Effector CD8-positive, alpha-beta T cell (primary cell): ENCODE measurements at places on chromosomes 6 and 20.

GRCh38 chr6:157488716-157489118 lies 107.7 kb downstream of the ZDHHC14 start:
- DNase-seq, result no peak

DNA sequence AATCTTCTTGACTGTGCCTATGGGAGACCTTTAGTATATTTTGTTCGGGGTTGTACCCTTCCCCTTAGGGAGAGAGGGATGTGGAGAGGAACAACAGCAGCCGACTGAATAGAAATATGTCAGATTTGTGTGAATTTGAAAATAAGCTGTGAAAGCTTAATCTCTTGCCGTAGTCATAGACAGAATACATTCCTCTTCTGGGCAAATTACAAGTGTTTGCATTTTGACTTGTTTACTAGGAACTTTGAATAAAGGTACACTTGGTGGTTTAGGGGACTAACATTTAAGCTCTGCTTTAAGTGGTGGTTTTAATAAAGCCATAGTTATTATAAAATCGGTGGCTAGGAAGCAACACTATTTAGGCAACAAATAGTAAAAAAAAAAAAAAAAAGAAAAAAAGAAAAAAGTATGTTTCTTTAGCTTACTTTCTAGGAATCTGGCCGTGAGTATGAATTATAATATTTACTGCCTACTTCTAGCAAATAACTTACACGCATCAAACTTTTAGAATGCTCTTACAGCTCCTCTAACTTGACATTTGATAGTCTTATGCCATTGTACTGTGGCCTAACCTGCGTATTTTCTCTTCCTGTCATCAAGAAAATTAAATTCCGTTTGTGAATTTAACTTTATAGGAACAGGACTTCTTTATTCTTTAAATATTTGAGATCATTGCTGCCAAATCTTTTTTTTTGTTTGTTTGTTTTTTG lies 65.1 kb downstream of the ZBTB2 start:
- no peak for DNase-seq

DNA sequence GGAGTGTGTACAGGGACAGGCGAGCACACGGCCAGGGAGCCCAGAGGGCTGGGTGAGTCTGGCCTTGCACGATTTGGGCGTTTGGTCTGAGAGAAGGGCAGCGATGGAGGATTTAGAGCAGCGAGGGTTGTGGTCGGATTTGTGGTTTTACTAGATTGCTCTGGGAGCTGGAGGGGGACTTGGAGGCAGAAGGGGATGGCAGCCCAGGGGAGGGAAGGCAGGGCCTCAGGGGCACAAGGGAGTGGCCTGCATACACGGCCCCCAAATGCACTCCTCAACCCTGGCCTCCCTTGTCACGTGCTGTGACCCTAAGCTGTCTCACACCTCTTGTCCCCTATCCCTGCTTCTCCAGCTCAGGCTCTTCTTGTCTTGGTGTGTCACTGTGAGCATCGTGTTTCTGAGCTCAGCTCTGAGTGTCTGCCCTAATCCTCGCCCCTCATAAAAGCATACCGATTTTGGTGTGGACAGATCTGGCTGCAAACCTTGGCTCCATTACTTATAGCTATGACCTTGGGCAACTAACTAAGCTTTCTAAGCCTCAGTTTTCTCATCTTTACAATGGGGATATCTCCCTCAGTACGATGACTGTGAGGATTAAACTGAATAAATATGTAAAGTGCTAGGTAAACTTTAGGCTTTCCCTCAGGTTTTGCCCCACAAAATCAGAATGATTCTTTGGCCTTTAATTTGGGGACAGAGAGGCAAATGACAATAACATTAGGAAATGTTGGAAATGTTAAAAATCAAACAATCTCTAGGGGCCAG lies 120.1 kb upstream of the ARMC2 start:
- no peak for DNase-seq

- no peak for DNase-seq
These were observed 210.5 kb downstream of the MOXD1 start for GRCh38 chr6:132190815-132191175.

DNA sequence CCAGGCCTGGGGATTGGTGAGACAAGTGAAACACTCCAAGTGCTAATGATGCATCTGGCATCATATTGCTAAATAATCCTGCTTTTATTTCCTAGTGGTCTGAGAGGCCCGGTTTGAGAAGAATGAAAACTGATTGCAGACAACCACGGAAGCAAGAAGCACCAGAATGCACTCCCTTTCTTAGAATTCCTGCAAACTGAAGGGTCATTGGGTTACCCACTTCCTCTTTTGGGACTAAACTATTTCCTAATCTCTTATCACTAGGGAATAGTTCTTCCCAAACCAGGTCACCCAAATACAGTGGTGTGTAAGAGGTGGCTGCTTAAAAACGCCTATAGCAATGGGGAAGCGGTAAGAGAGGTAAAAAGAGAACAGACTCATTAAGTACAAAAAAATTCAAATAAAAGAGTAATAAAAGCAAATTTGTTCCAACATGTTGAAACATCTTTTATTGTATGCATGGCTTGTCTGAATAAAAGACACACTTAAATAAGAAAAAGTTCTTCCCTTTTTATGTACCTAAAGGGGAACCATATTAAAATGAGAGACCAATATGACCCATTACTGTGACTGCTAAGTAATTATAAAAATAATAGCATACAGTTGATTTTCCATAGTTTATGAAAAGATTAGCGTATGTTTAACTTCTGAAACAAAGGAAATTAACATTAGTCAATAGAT lies 125.8 kb downstream of the MYB start:
- DNase-seq, result no peak

DNA sequence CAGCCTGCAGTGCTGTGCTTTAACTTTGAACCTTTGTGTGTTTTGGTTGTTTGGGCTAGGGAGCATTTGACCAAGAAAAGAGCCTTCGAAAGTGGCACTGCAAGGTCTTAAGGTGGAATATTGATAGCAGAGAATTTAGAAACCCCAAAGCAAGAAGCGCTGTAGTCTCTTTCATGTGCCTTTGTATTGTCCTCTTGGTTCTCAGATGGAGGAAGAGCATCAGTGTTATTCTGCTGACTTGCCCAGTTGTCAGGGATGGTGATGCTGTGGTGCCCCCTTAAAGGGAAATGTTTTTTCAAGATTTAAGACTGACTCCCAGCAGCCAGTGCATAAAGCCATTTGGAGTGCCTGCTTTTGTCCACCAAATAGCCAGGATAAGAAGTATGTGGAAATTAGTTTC lies 102.7 kb upstream of the INSM1 start:
- DNase-seq, result no peak

DNA sequence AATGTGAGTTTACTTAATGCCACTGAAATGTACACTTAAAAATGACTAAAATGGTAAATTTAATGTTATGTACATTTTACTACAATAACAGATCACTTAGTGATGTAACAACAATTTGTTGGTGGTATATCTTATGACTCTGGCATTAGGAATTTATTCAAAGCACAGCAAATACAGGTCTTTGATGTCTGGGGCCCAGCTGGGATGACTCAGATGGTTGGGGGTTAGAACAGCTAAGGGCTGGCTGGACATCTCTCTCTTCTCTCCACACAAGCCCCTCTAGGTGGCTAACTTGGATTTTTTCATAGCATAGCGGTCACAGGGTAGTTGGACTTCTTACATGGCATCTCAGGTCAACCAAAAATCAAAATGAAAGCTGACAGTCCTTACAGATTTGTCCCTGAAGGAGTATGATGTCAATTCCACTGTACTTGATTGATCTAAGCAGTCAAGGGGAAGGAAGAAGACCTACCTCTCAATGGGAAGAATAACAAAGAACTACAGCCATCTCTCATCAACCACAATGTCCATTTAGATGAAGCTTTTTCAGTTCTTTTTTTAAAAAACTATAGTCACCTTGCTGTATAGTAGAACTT lies 37.5 kb upstream of the LCA5 start:
- DNase-seq, result no peak

- no peak for DNase-seq
These were observed 45.6 kb upstream of the CD93 start for GRCh38 chr20:23131766-23132165.

DNA sequence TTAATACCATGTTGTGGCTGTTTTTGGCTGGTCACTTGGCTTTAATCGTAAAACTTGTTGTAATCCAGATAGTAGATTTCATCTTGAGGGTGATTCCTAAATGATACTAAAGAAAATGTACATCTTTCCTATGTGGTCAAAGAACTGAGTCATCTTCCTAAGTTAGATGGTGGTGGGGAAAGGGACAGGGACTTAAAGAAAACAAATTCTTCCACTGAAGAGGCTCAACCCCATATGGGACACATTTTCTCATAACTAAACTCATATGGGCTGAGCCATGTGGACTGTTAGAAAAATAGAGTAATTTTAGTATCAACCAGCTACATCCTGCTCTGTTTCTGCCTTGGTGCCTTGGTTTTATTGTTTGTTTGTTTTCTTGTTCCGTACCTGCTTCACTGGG lies 155.8 kb downstream of the TSHZ2 start:
- DNase-seq, result no peak

- DNase-seq, result no peak
These were observed 432.4 kb downstream of the BMP2 start for GRCh38 chr20:7199861-7200260.

DNA sequence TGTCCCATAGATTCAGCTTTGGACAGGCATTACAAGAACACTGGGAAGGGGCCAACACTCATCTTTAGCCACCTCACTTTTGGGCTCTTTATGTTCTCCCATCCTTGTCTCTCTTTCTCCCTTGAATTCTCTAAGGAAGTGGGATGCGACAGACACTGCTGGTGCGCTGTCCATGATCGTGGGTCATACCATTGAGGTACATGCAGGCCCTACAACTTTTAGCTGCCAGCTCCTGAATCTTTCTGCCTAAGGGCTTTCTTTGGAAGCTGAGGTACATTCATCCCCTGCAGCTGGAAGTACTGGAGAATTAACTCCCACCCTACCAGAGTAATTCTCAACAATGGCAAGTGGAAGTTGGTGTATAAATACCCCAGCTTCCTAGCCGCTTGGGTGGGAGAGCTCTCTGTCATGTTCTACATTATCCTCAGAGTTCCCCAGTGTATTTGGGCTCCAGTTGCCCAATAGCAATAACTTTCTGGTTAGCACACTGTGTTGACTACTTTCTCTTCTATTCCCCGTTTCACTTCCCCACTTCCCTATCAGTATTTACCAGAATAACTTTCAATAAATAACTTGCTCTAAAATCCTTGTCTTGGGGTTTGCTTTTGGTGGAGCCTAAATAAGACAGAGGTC lies 309.4 kb upstream of the RNF24 start:
- DNase-seq, result no peak

DNA sequence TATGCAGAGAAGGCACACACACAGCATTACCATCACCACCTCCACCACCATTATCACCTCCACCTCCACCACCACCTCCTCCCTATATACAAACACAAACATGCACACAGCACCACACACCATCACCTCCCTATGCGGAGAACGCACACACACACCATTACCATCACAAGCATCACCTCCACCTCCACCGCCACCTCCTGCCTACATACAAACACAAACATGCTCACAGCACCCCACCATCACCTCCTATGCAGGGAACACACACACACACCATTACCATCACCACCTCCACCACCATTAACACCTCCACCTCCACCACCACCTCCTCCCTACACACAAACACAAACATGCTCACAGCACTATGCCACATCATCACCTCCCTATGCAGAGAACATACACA lies 236.5 kb upstream of the AFDN start:
- no peak for DNase-seq

DNA sequence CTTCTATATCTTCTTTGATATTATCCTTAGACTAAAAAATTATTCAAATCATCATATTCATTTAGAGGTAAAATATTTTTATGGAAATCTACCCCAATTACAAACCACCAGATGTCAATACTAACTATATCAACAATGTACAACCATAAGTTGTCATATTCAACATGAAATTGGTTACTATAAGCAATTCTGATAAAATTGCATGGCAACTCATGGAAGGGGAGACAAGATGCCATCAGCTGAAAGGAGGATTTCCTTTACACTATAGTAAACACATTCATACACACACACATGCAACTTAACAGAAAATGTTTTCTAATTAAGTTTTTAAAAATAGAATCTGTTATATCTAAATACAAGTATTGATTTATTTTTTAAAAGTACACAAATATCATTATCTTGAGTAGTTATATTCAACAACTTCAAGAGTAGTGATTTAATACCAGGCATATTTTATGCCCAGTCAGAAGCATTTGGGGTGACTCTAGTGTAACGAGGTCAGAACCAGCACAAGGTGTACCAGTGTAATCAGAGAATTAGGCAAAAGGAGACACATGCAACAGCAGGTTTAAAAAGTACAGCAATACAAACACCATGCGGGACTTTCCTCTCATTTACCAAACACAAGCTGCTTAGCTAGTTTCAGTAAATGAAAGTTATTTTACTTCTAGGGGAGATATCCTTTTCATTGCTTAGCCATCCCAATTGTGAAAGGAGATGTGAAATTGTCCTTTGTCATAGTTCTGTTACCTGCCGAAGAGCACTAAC lies 1.0 kb downstream of the FILIP1 start:
- DNase-seq, result no peak

GRCh38 chr6:17741507-17741906 lies 34.8 kb upstream of the NUP153 start:
- DNase-seq, result no peak
